ENCODE measurements at places on chromosomes 16 and 17.

DNA sequence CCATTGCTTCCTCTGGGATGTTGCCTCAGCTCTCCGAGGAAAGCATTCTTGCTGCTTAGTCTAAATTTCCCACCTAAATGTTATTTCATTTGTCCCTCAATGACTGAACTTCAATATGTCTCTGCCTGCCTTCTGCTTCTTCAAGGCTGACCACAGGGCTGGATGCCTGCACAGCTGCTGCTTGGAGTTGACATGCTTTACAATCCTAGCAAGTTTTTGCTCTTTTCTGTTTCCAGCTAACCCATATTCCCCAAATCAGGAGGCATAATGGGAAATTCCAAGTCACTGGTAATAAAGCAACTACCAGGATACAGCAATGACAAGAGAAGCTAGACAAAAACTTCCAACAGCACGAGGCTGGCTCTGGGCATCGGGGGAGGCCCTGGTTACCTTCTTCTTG, 48.9 kb downstream of the GTF3C1 start:
- no peak for DNase-seq

GRCh38 chr17:14011740-14012405, 57.4 kb upstream of the COX10 start:
- no peak for DNase-seq

- DNase-seq: no peak
Measured at GRCh38 chr17:72724267-72724666, 368.2 kb downstream of the SLC39A11 start.

DNA sequence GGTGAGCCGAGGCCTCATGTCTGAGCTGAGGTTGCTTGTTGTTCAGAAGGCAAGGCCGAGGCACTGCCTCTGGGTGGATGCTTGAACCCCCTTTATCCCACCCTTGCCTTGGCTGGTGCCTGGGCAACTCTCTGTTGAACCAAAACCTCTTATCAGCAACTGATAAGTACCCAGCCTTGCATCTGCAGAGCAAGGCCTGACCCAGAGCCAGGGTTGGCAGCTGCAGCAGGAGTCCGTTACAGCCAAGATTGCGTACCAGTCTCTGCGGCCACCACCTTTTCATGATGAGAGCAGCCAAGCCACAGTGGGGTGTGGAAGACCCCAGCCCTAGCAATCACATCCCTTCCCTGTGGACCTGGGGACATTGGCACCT, 118.3 kb downstream of the RAB11FIP4 start:
- no peak for DNase-seq

GRCh38 chr17:30228011-30228410, 7.5 kb downstream of the SLC6A4 start:
- DNase-seq: no peak

DNA sequence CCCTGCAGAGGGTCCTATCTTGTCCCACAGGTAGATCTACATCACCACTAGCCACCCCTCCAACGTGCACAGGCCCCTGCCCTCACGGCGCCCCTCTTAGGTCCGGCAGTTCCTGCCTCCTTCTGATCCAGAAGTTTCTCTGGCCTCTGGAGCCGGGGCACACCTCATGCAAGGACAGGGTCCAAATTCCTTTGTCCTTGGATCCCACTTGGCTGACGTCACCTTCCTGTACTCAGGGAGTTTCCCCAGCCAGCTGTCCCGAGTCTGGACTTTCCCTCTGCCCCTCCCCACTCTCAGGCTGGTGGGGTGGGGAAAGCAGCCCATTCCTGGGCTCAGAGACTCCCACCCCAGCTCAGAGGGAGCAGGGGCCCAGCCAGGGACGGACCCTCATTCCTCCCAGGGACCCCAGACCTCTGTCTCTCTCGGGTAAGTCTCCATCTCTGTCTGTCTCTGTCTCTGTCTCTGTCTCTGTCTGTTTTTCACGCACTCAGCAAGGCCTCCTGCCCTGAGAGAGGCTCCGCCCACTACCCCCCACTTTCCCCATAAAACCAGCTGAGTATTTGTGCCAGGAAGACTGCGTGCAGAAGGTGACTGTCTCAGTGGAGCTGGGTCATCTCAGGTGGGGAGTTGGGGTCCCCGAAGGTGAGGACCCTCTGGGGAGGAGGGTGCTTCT, at the start of gene IL32:
Gene IL32, plus strand, starts transcription at position 572 of the 673 bp plus-strand sequence. CDS start 172 bp downstream, outside the sequence.
- peak; percentile 31 for DNase-seq

- no peak for DNase-seq
Measured at GRCh38 chr16:53465606-53466280, 31.5 kb downstream of the RBL2 start.

GRCh38 chr16:7438601-7439000, 106.0 kb downstream of the RBFOX1 start:
- no peak for DNase-seq

- no peak for DNase-seq
Measured at GRCh38 chr17:63498626-63499195, 21.9 kb downstream of the ACE start.

DNA sequence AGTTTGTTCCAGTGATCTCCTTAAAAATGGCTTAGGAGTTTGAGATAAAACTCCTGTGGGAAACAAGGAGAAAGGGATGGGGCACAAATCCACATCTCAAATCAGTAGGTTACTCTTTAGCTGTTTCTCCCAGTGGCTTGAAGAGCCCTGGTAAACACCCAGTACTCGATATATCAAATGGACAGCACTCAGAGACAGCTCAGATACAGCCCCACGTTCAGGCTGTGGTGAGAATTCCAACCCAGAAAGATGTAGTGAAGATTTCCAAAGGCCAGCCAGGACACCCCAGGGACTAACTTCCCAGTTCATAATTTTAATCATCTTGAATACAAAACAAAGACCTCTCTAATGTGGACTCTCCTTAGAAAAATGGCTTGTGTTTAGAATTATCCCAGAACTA, 6.4 kb upstream of the VEZF1 start:
- DNase-seq: no peak

DNA sequence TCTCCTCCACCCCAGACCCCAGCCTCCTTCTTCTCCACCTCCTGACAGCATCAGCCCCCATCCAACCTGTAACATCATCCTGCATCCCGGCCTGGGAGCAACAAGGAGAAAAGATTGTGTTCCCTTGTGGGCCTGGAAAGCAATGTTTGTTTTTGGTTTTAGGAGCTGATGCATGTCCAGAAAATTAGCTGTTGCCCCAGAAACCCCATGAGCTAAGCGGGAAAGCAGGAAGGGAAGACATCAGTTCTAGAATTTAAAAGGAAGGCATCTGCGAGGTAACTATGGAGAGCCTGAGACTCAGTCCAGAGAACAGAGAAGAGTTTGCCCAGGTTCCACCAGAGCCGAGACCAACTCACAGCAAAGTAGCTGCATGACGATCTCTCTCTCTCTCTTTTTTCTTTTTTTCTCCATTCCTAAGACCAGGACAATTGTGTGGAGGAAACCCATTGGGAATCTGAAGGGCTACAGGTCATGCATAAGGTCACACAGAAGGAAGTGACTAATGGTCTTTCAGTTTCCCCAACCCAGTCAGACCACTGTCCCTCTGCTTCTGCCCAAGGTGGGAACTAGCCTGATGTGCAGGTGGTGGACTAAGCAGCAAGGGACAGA, 124.4 kb downstream of the SLC39A11 start:
- DNase-seq: no peak

DNA sequence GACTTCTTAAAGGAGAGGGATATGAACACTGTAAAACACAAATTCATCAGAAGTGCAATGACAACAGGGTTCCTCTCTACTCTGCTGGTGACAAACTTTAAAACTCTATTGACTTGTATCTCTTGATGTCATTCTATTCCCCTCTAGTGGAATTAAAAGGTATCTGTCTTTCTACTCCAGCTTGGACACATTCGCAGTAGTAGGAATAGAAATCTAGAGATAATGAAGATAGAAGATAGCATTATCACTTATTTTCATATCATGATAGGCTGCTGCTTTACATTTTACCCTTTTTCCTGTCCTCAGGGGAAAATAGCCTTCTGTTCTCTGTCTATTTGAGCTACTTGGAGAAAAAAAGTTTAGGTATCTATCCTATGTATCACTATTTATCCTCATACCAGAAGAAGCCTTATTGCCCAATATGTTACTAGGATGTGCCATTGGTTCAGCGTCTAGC, 209.6 kb upstream of the CACNG5 start:
- no peak for DNase-seq

DNA sequence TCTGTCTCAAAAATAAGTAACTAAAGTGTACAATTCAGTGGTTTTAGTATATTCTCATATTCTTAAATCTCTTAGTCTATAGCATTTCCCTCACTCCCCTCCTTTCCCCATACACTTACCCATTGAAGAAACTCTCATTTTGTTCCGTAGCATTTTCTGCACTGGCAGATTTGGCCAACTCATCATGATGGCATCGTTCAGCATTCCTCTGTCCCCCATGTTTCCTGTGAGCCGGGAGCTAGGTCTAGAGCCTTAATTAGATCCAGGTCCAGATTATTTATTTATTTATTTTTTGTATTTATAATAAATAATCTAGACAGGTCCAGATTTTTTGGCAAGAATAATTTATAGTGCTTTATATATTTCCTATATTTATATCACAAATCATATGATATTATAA, 31.0 kb downstream of the HEATR3 start:
- no peak for DNase-seq

DNA sequence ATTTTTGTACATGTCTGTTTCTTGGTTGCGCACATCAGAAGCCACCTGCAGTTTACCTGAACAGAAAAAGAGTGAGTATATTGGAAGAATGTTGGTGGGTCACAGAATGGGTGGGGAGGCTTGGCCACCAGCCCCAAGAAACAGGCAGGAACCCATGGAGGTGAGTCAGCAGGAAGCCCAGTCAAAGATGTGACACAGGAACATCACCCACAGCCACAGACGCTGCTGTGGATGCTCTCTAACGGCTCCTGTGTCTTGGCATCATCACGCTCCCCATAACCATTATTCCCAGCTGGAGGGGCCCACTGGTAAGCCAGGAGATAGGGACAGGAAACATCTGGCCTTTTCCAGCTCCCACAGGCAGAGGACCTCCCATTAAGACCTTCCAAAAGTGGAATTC, 94.0 kb upstream of the WSB1 start:
- DNase-seq: no peak

DNA sequence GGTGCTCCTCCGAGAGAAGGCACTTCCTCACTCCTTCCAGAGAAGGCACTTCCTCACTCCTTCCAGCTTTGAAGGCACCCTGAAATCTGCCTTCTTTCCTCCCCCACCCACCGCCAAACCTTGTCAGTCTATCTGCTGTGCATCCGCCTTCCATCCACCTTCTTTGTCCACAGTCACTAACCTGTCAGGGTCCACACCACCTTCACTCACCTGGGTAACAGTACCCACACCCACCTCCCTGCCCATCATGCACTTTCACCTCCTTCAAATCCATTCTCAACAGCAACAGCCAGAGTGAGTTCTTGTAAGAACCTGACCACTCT, 5.2 kb downstream of the CCDC102A start:
- no peak for DNase-seq

DNA sequence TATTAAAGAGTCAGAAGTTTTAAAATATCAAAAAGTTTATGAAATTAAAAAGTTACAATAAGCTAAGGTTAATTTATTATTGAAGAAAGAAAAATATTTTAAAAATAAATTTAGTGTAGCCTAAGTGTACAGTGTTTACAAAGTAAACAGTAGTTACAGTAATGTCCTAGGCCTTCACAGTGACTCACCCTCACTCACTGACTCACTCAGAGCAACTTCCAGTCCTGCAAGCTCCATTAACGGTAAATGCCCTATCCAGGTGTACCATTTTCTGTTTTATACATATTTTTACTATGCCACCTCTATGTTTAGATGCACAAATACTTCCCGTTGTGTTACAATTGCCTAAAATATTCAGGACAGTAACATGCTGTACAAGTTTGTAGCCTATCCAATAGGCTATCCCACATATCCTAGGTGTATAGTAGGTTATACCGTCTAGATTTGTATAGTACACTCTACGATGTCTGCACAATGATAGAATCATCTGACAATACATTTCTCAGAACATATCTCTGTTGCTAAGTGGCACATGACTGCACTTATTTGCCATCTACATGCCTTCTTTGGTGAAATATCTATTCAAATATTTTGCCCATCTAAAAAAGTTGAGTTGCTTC, 67.2 kb upstream of the WSB1 start:
- no peak for DNase-seq

DNA sequence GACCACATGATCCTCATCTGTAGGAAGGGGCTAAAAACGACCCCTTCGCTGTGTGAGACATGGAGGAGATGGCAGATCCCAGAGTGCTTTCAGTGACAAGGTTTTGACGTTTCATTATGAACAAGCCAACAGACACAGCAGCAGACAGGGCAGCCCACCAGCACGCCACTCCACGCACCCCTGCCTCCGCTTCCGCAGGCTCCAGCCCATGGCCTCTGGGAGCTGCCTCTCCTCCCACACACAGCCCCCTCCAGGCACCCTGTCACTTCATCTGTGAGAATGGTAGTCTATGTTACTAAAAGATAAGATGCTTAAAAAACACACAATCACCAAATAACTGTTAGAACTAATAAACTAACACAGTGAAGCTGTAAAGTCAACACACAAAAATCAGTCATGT, 12.3 kb upstream of the ADCY7 start:
- no peak for DNase-seq

DNA sequence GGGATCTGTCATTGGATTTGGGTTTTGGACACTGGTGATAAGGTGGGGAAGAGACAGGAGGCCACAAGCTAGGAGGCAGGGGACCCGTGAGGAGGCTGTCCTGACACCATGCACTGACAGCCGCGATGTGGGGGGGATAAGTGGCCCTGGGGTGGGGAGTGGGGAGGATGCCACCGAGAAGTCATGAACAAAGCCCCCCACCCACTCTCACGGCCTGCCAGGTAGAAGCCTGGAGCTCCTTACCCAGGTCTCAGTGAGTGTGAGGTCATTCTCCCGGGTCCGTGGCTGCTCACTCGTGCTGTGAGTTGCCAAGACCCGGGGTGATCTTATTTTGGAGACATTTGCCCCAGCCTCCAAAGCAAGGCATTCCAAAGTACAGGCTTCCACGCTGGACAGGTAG, 165.9 kb upstream of the TNRC6C start:
- no peak for DNase-seq

- DNase-seq: no peak
Measured at GRCh38 chr16:56945847-56946527, 14.0 kb downstream of the HERPUD1 start.

DNA sequence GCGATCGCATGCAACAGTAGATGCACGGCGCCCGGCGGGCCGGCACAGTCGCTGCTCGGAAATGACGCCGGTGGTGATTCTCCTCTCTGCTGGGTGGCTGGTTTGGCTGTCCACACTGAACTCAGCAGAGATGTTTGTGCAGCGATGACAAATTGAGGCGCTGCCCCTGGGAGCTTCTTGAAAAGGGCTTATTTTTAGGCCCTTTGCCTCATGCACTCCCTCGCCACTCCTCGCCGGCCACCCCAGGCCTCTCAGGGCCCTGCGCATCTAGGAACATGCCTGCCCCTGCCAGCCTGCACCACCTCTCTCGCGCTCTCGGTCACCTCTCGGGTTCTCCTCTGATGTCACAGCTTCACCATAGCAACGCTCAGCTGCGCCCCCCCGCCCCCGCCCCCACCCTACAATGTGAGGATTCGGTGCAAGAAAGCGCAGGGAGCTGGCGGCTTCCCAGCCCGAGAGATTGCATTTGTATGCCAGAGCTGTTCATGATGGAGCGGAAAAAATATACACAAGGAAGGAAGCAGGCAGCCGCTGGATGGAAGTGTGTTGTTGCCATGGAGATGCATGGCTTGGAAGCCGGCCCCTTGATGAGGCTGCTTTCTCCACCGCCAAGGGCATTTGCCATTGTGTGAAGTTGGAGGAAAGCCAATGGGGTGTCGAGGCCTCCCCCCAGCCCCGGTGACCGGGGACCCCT, 81.3 kb upstream of the PLCG2 start:
- DNase-seq: no peak

All from T1000 (cell line).